CD14-positive monocyte (primary cell): ENCODE measurements at places on chromosomes 4 and X.

GRCh38 chr4:124631760-124632159 is 80.8 kb downstream of the ANKRD50 start:
- DNase-seq: peak; percentile 21

DNA sequence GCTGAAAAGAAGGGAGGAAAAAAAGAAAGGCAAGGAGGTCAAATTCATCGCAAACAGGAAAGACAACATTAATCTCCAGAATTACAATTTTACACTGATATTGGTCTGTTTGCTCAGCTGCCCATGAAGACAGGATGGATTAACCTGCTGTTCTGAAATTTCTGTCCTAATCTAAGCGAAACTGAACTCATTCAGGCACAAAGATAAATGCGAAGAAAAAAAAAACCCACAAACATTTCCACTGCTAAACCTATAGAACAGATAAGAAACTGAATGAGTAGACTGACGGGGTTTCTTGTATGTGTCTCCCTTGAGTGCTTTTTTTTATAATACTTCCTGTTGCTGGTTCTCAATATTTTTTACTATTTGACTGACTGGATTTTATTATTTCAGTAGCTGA is 251.8 kb upstream of the FTHL17 start:
- DNase-seq: no peak

DNA sequence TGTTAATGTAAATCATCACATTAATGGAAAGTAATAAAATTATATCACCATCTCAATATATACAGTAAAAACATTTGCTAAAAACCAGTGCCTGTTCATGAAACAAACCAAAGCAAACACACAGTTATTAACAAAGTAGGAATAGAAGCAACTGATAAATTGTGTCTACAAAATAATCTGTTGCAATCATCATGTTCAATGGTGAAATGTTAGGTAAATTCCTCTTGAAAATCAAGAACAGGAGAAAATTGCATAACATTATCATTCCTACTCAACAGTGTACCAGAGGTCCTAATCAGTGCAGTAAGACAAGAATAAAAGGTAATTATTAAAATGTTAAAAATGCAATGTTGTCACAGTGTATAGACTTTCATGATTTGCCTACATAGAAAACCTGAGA is 252.3 kb downstream of the TEX13A start:
- no peak for DNase-seq

DNA sequence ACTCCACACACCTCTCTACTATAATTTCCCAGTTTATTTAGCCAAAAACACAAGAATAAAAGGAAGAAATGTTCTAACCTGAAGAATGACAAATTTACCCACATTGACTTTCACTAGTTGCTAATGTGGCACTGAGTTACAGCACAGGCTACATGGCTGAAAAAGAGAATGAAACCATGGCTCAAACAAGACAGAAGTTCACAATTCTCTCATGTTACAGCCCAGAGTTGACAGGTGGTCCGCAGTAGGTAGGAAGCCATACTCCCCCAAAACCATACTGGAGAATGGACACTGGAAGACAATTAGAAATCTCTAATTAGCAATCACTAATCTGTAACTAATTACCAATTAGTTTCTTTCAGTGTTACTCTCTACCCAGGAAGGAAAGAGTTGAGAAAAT is 170.8 kb downstream of the ADGRA3 start:
- DNase-seq: no peak

DNA sequence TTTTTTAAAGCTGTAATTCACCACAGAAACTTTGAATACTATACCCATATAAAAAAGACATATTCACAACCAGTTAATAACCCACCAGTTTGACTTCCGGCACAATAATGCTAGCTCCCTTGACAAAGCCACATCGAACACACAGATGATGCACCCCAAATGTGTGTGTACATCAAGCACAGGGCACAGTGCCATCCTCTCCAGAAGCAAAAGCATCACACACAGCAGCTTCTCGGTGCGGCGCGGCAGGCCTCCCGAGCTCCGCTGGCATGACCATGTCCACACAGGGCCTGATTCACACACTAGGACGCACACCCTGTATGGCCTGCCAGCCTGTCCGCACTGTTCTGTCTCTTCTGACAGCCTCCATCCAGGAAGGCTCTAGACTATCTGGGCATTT is 88.0 kb downstream of the LEF1 start:
- no peak for DNase-seq

DNA sequence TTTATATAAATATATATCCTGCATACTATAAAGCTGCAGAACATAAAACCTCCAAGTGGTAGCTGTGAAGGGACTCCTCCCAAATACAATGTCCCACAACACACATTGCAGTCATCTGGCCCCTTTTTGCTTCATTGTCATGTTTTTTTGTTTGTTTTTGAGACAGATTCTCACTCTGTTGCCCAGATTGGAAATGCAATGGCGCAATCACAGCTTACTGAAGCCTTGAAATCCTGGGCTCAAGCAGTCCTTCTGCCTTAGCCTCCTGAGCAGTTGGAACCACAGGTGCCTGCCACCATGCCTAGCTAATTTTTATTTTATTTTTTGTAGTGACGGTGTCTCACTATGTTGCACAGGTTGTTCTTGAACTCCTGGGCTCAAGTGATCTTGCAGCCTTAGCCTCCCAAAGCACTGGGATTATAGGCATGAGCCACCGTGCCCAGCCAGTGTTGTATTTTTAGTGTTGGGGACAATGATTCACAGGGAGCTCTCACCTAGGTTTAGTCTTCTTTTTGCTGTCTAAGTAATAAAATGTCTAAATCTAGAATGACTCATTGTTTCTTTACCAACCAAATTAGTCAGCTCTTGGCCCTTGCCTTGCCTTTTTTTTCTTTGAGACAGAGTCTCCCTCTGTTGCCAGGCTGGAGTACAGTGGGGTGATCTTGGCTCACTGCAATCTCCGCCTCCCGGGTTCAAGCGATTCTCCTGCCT is 24.0 kb upstream of the XIAP start:
- DNase-seq: no peak

DNA sequence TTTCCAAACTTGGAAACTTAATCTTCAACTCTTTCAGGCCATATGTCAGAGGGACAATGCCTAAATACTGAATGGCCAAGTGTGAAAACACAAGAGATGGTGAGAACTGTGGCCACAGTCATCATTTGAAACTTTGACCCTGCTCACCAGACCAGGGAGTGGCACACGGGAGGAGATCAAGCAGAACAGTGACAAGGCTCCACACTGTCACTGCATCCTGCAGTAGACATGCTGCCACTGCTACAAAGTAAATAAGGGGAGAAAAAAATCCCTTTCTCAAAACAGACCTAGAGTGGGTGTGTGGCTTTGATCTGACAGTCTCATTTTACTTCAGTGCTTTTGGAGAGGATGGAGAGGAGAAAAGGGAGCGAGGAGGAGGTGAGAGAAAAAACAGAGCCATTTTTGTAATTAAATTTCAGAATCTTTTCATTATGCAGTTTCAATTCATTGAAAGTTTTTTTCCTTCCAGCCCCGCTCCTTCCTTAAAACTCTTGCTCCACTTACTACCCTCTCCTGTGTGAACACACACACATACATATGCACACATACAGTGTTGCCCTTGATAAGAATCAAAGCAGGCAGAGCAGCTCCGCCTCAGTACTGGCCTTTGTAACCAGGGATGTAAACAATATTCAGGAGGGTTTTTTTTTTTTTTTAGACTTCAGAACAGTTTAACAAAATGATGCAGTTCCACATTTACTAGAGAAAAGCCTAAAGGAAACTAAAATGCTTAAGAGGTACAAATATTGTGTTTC is 34.4 kb downstream of the NEXMIF start:
- no peak for DNase-seq

DNA sequence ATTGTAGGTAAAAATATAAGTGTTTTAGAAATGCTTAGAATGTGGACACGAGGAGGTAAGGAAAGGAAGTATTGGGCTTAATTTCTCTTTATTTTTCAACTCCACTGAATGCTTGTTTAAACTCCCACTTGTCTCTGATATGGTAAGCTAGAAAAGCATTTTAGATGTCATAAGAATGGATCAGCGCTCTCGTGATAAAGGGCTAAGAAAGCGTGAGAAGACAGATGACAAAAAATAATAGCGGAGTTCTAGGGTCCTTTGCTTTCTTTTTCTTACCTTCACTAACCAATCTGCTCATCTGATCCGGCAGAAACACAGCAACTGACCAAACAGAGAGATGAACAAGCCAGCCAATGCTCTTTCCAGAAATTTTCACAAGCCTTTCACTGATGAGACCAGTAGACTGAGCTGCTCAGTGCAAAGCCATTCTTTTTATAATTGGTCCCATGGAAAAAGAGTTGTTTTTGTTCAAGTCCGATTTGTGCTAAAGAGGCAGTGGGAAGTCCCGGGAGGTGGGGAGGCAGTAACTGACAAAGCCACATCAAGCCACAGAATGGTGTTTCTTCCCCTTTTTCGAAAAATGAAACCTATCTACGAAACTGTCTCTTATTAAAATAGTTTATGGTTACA is at the start of gene TASL:
Gene TASL, minus strand, starts transcription at position 405 of the 630 bp plus-strand sequence. CDS start 17,411 bp downstream, outside the sequence.
- DNase-seq: peak; percentile 86

DNA sequence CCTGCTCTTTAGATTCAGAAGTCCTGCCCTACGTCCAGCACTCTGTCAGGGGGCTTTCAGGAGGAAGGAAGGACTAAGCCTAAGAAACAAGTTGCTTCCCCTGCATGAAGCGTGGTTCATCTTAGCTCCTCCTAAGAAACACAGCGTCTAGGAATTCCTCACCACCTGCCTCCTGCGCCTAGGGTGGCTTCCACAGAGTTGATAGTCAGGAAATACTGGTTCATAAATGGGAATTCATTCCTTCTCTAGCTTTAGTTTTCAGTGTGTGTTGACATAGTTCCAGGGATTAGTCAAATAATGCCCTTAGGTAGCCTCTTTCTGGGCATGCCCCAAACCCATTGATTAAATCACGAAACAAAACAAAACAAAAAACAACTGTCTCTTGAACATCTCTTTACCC is 1.7 kb upstream of the MXRA5 start:
- no peak for DNase-seq

DNA sequence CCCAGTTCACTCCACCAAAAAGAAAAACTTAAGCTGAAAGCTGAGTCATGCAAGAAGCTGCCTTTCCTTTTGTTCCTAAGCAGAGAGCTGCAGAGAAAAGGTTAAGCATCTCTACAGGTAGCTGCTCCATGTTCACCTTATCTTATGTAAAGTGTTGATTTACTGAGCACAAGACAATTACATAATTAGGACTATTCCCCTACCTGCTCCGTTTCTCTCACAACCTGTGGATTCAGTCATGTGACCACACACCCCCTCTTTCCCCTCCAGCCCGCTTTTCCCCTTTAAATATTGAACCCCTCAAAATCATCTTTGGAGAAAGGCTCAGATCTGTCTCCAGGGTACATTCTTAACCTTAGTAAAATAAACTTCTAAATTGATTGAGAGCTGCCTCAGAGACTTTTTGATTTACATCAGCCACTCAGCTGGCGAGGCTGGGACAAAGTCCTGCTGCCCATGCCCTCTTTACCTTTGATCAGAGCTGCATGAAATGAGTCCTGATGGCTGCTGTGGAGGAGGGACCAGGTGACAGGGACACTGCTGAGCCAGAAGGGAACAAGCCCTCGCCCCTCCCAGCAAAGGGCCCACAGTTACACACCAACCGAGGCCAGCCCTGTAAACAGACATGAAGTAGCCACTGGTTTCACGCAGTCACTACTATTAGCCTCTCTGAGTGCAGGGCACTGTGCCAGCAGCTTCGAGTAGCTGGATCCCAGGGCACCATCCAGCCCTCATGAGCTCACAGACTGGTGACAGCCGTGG is 53.9 kb upstream of the C4orf50 start:
- no peak for DNase-seq

DNA sequence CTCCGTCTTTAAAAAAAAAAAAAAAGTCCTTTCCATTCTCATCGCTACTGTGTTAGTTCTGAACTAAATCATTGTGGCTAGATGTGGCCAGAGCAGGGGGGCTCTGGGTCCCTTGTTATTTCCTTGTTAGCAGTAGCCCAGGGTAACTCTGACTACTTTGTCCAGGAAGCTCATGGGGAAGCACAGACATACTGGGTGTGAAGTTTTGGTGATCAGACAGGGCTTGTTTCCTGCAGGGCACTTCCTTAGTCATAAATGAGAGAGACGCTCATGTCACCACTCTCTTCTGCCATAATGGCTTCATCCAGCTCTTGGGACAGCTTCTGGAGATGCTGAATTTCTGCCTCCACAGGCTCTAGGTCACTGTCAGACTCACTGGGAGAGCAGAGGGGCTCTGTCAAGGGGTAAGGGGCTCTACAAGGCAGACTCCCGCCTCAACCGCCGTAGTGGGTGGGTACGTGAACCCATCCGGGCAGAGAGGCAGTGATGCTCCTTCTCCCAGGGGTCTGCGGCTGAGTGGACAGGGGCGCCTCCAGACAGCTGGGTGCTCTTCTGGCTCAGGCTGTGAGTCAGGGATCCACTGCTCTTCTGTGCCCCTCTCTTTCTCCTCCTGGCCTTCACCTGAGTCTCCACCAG is 12.9 kb downstream of the STIM2 start:
- DNase-seq: peak; percentile 74

GRCh38 chr4:531721-532565 is 32.9 kb downstream of the PIGG start:
- DNase-seq: no peak

- DNase-seq: no peak
Observed at GRCh38 chr4:85676850-85677590, 202.1 kb downstream of the ARHGAP24 start.

DNA sequence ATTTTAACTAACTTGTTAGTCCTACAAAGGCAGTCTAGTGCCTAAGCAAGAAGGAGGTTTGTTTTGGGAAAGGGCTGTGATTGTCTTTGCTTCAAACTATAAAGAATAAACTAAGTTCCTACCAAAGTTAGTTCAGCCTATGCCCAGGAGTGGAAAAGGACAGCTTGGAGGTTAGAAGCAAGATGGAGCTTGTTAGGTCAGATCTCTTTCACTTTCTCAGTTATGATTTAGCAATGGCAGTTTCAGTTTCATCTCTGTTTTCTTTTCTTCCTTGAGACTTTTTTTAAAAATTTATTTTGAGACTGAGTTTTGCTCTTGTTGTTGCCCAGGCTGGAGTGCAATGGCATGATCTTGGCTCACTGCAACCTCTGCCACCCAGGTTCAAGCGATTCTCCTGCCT is 82.9 kb upstream of the NLGN4X start:
- DNase-seq: no peak

DNA sequence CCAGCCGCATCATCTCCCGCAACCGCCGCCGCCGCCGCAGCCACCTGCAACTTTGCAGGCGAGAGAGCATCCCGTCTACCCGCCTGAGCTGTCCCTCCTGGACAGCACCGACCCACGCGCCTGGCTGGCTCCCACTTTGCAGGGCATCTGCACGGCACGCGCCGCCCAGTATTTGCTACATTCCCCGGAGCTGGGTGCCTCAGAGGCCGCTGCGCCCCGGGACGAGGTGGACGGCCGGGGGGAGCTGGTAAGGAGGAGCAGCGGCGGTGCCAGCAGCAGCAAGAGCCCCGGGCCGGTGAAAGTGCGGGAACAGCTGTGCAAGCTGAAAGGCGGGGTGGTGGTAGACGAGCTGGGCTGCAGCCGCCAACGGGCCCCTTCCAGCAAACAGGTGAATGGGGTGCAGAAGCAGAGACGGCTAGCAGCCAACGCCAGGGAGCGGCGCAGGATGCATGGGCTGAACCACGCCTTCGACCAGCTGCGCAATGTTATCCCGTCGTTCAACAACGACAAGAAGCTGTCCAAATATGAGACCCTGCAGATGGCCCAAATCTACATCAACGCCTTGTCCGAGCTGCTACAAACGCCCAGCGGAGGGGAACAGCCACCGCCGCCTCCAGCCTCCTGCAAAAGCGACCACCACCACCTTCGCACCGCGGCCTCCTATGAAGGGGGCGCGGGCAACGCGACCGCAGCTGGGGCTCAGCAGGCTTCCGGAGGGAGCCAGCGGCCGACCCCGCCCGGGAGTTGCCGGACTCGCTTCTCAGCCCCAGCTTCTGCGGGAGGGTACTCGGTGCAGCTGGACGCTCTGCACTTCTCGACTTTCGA is 654 bp downstream of the ATOH1 start:
- DNase-seq: no peak

- no peak for DNase-seq
Observed at GRCh38 chrX:41347186-41347585, 13.2 kb downstream of the DDX3X start.
